ENCODE measurements at places on chromosomes 5 and 9.

DNA sequence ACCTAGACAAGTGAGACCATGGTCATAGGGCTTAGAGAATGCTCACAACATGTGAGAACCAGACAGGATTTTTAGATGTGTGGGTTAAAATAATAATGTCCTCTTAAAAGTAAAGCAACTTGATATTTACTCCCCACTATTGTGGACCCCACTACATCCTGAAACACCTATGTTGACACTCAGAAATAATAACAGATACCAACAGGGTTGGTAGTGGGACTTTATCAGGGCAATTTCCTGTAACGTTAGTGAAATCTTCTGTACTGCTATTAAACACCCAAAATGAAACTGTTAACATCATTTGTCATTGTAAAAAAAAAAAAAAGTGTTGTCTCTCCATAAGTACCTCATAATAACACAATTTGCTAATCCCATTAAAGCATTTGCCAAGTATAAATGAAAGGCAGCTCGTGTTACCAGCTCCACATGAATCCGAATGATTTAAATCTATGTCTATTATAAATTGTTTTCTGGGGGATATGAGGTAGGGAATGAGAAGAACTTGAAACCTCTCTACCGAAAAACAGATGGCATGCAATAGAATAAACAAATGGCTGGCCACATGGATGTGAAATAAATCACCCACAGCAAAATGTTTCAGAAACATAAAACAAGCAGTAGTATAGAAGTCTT is 285.9 kb downstream of the ARHGEF28 start:
- no peaks in the 10 kb centered on the region for H3K36me3 ChIP-seq
- H3K27ac ChIP-seq: no peak overlapping the region
- DNase-seq: no peak
- no peaks in the 10 kb centered on the region for H3K27me3 ChIP-seq

DNA sequence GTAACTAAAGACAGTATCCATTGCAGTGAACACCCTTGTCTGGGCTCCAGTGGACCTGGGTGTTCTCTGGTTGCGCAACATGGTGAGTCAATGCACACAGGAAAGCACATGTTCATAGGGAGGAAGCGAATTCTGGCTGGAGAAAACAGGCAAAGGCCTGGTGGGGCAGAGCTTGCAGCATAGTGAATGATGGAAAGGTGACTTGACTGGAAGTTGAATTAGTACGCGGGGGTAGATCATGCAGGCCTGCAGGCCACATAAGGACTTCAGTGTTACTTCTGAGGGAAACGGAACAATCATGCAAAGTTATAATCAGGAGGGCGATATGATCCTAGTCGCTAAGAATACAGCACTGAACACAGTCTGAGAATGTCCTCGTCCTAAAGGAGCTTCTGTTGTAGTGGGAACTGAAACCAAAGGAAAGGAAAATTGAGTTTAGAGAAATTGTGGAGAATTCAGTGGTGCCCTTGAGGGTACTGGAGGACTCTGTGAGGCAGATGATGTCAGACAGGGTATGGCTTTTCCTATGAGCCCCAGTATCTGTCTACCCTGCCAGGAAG is 71.9 kb upstream of the RANBP3L start:
- no peaks in the 10 kb centered on the region for H3K27me3 ChIP-seq
- H3K4me3 ChIP-seq: no peak overlapping the region
- peak; percentile 34 for DNase-seq
- H3K36me3 ChIP-seq: no peaks in the 10 kb centered on the region
- no peaks in the 10 kb centered on the region for H3K4me1 ChIP-seq
- no peak overlapping the region for H3K27ac ChIP-seq

DNA sequence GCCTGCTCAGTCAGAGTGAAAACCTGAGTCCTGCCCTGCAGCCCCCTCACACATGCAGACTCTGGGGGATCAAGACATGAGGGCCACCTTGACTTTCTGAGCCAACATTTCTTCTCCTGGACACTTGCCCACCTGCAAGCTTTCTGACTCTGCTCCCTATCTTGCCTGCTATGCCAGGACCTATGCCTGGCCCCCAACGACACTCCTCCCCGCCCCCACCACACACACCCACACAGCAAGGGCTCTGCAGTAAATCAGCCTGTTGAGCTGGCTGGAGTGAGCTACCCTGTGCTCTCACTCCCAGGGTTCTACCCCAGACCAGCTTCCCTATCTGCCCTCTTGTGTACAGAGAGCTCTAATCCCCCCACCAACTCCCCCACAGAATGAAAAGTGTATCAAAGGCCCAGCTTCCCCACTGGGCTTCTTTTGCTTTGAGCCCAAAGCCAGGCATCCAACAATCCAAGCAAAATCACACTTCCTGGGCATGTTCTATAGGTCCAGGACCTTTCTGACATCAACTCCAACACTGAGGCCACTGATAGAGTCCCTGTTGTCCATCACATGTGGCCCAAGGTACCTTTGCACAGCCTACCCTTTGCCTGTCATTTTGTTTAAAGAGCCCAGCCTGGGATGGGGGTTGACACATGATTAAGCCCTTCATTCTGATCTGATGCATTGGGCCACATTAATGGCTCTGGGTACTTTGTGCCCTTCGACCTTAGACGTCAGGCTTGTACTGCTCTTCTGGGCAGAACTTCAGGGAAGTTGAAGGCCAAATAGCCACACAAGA is 7.2 kb downstream of the PDLIM4 start:
- peak overlapping the region; percentile 72 for H3K27ac ChIP-seq
- peak; percentile 19 for DNase-seq
- no peaks in the 10 kb centered on the region for H3K36me3 ChIP-seq
- H3K4me1 ChIP-seq: peaks cover 20% of the 10 kb centered on the region
- H3K4me3 ChIP-seq: no peak overlapping the region

GRCh38 chr9:304519-305185 is 90.0 kb downstream of the DOCK8 start:
- no peak for DNase-seq
- H3K36me3 ChIP-seq: no peaks in the 10 kb centered on the region
- H3K4me1 ChIP-seq: no peaks in the 10 kb centered on the region
- H3K27ac ChIP-seq: no peak overlapping the region
- H3K27me3 ChIP-seq: no peaks in the 10 kb centered on the region

GRCh38 chr5:113552137-113552536 is 38.6 kb downstream of the YTHDC2 start:
- DNase-seq: no peak
- no peaks in the 10 kb centered on the region for H3K36me3 ChIP-seq
- no peak overlapping the region for H3K27ac ChIP-seq
- no peaks in the 10 kb centered on the region for H3K27me3 ChIP-seq
- no peak overlapping the region for H3K4me3 ChIP-seq

DNA sequence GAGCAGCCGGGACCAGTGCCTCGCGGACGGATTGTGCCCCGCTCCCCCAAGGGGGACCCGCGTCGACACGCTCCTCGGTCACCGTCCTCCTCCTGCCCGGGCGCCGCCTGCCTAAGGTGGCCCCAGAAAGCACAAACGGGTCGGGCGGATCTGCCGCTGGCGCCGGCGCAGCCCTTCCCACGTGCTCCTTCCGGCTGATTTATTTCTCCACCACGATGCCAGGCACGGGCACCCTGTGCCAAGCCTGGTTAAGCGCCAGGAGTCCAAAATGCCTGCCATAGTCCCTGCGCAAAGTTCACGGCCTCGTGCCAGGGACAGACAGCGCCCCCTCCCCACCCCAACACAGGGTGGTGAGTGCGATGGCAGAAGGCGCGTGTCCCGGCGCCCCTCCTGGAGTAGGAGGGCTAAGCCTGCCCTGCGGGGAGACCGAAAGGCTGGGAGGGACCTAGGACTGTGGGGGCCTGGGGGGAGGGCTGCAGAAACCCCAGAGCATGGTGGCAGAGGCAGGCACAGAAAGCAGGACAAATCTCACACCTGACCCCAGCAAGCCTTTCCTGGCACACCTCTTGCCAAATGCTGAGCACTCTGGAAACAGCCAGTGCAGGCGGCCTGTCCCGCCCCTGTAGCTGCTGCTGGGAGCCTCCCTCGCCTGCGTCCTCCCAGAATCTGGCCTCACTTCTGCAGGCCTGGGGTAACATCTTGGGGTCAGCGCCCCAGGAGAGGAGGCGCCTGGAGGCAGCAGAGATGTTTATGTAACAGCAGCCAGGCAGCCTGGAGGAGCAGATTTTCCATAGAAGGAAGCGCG is 1.1 kb upstream of the NOTCH1 start:
- H3K36me3 ChIP-seq: no peaks in the 10 kb centered on the region
- peak overlapping the region; percentile 58 for H3K4me3 ChIP-seq
- H3K4me1 ChIP-seq: peaks cover 23% of the 10 kb centered on the region

DNA sequence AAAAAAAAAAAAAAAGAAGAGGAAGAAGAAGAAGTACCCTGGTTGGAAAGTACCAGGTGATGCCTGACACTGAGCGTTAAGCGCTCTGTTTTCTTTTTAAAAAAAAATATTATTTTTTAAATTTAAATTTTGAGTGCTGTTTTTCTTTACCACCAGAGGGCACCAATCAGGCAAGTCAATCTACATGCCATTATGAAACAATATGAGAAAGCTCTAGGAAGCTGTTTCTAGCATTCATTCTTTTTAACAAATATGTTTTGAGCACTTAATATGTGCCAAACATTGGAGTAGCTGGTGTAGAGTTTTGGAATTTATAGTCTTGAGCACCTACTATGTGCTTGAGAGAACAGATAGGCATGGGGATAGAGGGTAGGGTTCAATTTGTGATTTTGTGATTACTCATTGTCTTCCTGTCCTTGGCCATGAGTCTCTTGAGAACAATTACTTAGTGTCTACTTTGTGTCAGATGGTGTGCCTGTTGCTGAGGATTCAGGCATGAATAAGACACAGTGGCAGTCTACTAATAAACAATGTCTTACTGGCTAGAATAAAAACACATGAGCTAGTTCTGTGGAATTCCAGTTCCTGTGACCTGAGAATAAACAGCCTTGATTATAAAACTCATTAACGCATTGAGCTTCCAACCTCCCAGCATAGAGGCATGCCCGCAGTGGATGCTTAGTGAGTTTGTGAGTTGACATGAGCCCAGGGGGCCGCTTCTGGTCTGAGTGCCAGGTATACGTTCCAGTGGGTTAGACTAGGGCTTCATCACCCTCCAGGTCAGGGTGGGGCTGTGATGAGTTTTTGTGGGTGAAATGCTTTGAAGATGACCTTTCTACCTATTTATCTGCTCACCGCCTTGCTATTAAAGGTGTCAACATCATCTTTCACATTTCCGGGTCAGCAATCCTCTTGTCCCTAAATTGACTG is 3.0 kb upstream of the UBE2R2 start:
- no peaks in the 10 kb centered on the region for H3K27me3 ChIP-seq
- DNase-seq: no peak

DNA sequence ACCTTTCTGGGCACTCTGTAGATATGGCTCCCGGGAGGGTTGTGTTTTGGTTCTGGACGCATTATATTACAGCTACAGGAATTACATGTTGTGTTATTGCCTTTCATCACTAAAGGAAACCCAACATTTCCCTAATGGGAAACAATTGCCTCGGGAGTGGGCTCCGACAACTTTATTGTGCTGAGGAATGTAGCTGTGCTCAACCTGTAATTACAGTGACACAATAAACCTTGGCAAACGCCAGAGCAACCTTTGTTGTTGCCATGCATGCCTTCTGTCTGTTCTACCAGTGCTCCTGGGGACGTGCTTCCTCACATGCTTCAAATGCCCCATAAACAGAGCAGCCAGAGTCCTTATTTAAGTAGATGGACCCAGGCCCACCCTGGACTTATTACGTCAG is 182.4 kb downstream of the DIRAS2 start:
- H3K27me3 ChIP-seq: no peaks in the 10 kb centered on the region
- H3K27ac ChIP-seq: no peak overlapping the region
- H3K4me1 ChIP-seq: no peaks in the 10 kb centered on the region
- no peak overlapping the region for H3K4me3 ChIP-seq

GRCh38 chr5:78598973-78599372 is 49.6 kb downstream of the LHFPL2 start:
- no peak for DNase-seq
- peaks cover 7% of the 10 kb centered on the region for H3K4me1 ChIP-seq
- H3K4me3 ChIP-seq: no peak overlapping the region
- no peaks in the 10 kb centered on the region for H3K27me3 ChIP-seq
- no peak overlapping the region for H3K27ac ChIP-seq

DNA sequence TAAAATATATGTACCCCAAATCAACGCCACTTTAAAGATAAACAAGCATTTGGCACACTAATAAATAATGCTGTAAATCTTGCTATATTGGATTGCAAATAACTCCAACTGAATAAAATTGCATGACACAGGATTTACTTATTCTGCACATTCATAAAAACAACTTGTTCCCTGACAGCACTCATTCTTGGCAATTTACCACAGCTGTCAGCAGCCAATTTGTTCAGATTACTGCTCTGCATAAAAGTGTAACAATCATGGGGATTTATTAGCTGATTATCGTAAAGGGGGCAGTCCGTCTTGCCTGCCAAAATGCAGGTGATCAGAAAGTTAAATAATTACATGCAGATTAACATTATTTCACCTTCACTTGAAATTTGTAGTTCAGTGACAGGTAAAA is 285.3 kb downstream of the SLF1 start:
- H3K36me3 ChIP-seq: no peaks in the 10 kb centered on the region
- no peaks in the 10 kb centered on the region for H3K4me1 ChIP-seq
- no peak overlapping the region for H3K4me3 ChIP-seq
- H3K27ac ChIP-seq: no peak overlapping the region

DNA sequence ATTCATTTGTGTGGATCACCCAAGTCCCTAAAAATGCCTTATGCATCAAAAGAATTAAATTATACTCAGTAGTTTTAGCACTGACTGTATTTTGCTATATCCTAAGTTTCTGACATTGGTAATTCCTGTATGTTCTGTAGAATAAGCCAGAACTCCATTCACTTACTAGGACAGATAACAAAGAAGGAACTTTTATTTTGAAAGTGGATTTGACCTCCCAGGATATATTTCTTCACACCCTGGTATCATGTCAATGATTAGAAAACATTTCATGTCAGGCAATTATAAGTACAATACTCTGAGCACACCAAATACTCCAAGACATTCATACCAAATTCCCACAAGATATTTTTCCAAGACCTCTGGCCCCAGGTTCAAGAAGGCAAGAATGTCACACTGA is 28.7 kb upstream of the MYOT start:
- H3K4me1 ChIP-seq: no peaks in the 10 kb centered on the region
- H3K27ac ChIP-seq: no peak overlapping the region
- DNase-seq: no peak
- no peak overlapping the region for H3K4me3 ChIP-seq

GRCh38 chr5:6496207-6496584 is 47.5 kb downstream of the UBE2QL1 start:
- H3K4me3 ChIP-seq: no peak overlapping the region
- H3K27ac ChIP-seq: no peak overlapping the region
- H3K27me3 ChIP-seq: no peaks in the 10 kb centered on the region
- H3K4me1 ChIP-seq: no peaks in the 10 kb centered on the region

- no peak for DNase-seq
- no peak overlapping the region for H3K4me3 ChIP-seq
- no peak overlapping the region for H3K27ac ChIP-seq
- H3K36me3 ChIP-seq: no peaks in the 10 kb centered on the region
- no peaks in the 10 kb centered on the region for H3K4me1 ChIP-seq
These were observed 32.2 kb upstream of the PAX5 start for GRCh38 chr9:37066139-37066725.

DNA sequence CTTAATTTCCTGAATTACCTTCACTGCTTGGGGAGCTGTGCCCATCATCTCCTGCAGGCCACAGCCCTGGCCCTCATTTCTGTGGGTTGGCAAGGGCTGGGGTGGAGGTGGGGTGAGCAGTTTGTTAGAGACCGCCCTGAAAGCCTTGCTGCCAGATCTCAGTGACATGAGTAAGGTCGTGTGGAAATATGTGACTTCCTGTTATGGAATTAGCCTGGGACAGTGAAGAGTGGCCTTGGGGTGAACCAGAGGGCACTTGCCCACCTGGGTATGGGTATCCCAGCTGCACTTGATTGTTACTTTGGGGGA is 2.5 kb upstream of the HNRNPAB start:
- H3K27ac ChIP-seq: no peak overlapping the region
- DNase-seq: no peak
- no peak overlapping the region for H3K4me3 ChIP-seq
- H3K27me3 ChIP-seq: no peaks in the 10 kb centered on the region

Measured in colonic mucosa (tissue), 4 donors.